ENCODE measurements at places on chromosomes 5 and 9.

- DNase-seq: no peak
Observed at GRCh38 chr5:94181895-94182294, 436.5 kb downstream of the KIAA0825 start.

- no peak for DNase-seq
Observed at GRCh38 chr5:14665101-14665822, 744 bp downstream of the OTULIN start.

- DNase-seq: no peak
Observed at GRCh38 chr5:73154208-73155006, 18.6 kb upstream of the TMEM174 start.

- no peak for DNase-seq
Observed at GRCh38 chr5:138263581-138263980, 10.8 kb downstream of the GFRA3 start.

DNA sequence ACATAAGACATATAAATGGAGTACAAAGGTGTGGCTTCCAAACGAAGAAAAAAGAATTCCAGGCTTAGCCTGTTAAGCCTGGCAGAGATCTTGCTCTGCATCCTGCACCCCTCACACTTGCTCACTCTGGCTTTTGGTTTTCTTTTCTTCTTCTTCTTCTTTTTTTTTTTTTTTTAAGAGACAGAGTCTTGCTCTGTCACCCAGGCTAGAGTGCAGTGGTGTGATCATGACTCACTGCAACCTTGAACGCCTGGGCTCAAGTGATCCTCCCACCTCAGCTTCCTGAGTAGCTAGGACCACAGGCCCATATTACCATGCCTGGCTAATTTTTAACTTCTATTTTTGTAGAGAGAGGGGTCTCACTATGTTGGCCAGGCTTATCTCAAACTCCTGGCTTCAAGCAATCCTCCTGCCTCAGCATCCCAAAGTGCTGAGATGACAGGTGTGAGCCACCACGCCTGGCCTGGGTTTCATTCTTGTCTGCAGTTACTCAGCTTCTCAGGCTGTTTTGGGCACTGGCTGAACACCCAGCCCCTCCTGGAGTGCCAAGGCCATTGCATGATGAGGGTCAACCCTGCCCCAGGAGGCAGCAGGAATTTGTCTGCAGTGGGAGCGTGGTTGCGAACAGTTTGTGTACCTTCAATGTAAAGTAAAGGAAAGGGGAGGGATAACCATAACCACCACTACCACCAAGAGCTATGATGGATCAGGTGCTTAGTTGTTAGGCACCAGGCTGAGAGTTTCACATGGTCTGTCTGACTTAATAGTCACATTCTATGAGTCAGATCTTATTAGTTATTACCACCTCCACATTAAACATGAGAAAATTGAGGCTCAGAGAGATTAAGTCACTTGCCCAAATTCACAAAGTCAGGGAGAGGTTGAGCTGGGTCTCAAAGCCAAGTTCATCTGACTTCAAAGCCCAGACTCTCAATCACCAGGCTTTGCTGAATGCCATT lies 219.2 kb upstream of the PANK3 start:
- no peak for DNase-seq

DNA sequence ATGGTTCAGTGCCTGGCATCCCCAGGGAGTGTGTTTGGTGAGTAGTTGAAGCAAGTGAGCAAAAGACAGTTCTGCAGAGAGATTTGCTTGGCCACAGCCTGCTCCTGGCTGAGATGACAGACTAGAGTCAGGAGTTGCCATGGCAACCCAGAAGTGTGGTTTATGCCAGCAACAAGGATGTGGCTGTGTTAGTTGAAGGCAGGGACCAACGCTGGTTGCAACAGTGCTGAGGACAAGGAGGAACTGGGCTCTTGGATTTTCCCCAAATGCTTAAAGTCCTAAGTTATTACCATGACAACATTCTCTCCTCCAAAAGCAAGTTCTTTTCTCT lies 2.7 kb downstream of the NXNL2 start:
- peak; percentile 91 for DNase-seq

DNA sequence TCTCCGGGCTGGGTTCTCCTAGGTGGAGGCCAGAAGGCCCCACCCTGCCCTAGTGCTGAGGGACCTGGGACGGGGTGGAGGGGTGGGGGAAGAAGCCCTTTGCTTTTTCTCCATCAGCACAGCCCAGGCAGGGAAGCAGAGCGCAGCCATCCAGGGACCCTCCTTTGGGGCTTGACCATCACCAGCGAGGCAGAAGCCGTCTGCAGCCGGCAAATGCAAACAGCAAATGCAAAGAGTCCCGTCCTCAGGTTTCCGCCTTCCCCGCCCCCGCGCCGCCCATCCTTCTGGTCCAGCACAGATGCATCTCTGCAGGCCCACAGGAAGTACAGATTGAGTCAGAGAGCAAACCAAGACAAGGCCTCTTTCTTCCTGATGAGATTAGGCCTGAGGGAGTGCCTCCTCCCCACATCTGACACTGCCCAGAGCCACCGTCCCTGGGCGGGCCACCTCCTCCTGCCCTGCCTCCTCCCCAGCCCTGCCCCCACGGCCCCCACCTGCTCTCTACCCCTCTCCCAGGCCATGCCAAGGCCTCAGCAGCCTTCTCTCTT lies 23.4 kb downstream of the CORO2A start:
- DNase-seq: no peak

DNA sequence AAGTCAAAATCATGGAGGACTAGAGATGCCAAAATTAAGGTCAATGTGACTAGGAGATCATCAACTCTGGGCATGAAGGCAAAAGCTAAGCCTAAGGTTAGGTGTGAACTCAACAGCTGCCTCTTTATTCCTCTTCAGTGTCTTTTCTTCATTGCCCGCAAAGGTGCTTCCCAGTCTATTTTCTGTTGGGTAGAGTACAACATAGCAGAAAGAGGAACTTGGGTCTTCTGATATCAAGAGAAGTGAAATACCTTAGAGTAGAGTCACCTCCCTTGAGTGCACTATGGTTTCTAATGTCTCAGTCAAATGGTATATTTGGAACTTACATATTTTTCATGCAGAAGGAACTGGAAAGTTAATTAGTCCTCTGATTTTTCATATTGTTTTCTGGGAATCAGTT lies 122.5 kb upstream of the GRIN3A start:
- DNase-seq: no peak

DNA sequence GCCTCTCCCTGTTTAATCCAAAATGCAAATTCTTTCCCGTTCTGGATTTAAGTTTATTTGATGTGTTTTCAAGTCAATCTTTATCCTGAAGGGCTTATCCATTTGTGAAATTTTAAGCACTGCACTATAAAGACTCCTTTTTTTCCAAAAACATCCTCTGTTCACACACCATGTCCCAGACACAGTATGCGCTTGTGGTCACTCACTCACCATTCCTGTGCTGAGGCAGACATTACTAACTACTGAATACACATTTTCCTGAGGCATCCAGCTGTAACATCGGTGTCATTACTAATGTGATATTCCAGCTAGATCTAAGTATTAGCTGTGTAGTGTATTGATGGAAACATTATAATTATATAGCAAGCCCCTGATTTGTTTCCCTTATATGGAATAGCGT lies 298.4 kb downstream of the KCTD16 start:
- DNase-seq: peak; percentile 18

- DNase-seq: peak; percentile 26
Observed at GRCh38 chr5:10333154-10334006, 20.1 kb upstream of the MARCHF6 start.

- DNase-seq: peak; percentile 83
Observed at GRCh38 chr9:112535301-112535700, 48.7 kb downstream of the KIAA1958 start.

DNA sequence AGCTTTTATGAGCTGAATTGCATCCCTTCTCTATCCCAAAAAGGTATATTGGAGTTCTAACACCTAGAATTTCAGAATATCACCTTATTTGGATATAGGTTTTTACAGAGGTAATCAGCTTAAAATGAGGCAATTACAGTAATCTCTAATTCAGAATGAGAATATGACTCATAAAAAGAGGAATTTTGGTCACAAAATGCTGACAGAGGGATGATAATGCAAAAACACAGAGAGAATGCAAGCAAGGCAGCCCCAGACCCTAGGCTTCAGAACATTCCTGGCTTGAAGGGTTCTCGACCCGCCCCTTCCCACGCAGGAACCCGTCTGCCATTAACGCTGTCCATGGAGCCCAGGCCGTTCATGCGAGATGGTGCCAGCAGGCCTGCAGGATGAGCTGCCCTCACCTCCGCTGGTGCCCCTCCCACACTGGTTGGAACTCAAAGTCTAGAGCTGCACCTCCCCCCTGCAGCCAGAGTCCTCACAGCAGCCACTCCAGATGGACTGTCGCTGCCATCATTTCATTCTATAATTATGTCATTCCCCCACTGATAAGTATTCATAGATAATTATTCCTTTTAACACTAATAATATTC lies 1173.4 kb upstream of the ACO1 start:
- no peak for DNase-seq

DNA sequence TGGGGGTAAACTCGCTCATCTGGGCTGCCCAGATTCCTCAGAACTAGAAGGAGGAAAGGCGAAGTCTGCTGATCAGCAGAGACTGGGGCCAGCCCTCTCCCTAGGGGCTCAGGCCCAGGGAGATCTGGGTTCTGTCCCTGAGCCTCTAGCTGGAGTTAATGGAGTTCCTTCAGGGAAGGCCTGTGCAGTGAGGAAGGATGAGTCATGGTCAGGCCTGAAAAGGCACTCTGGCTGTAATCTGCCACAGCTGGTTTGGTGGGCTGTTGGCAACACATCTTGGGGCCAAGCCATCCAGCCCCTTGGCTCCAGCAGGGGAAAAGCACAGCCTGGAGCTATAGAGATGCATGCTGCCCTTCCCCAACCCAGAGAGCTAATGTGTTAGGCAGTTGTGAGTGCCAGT lies 459.6 kb downstream of the PRELID2 start:
- DNase-seq: no peak

GRCh38 chr5:112385566-112385965 lies 33.5 kb downstream of the EPB41L4A start:
- no peak for DNase-seq

DNA sequence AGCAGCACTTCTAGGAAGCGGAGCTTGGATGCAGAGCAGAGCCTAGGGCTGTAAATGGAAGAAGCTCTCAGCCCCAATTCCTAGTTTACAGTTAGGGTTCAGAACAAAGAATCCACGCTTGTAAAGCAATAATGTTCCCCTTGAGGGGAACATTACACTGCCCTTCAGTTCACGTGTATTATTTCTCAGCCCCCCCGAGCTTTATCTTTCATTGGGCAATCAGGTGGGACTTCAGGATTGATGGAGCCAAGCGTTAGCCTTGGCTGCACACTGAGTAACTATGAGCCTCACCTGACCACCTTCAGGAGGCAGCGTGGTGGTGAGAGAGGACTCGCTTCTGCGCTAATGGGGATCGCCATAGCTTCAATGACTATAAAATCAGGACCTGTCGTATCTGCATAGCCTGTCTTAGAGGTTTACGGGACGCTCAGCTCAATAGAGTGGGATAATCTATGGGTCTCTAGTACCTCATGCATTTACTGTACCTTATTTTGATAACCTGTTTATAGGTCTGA lies 157.0 kb upstream of the RASEF start:
- DNase-seq: no peak

DNA sequence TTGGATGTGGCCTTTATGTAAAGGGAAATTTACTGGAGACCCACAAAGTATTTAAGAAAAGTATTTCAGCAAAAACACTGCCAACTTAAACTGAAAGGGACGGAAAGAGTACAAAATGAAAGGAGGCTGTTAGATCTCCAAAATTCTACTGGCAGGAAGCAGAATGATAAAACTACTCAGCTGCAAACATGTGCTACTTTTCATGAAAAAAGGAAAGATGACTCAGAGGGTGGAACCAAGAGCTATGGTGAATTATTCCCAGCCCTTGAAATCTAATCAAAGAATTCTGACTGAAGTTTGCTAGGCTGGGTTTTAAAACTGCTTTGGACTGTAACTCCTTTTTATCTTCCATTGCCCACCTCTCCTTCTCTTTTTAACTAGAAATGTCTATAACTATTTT lies 58.6 kb upstream of the ZBED3 start:
- DNase-seq: peak; percentile 54

DNA sequence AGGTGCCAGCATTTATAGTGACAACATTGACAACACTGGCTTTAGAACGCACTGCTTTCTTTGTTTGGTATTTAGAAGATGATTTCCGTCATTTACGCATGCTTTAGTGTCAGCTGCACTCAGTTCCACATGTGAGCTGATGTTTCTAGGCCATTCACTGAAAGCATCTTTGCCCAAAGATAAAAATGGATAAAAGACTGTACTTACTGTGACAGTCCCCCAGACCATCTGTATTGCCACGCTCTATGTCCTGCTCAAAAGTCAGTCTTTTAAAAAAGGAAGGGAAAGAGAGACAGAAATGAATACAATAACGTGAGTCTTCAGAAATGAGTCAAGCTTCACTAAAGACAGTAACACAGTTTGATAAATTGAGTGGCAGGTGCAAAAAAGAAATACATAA lies 99.3 kb downstream of the SEMA6A start:
- DNase-seq: no peak

- DNase-seq: peak; percentile 86
Observed at GRCh38 chr9:136551401-136552116, 5.7 kb upstream of the NOTCH1 start.

DNA sequence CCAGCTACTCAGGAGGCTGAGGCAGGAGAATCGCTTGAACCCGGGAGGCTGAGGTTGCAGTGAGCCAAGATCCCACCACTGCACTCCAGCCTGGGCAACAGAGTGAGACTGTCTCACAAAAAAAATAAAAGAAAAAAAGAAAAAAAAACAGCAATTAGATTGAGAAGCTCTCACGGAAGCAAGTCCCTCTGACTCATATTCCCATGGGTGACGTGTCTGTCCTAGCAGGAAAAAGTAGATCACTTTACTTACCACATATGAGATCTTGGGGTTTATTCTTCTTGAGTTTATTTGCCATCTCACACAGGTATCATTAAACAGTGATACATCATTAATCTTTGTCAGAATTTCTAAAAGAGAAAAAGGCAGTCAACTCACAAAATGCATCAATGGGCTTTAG lies 62.6 kb downstream of the SUSD1 start:
- peak; percentile 86 for DNase-seq

GRCh38 chr5:81428861-81429260 lies 34.9 kb upstream of the ACOT12 start:
- DNase-seq: no peak

GRCh38 chr9:14813336-14814248 lies 91.1 kb upstream of the CER1 start:
- peak; percentile 72 for DNase-seq

DNA sequence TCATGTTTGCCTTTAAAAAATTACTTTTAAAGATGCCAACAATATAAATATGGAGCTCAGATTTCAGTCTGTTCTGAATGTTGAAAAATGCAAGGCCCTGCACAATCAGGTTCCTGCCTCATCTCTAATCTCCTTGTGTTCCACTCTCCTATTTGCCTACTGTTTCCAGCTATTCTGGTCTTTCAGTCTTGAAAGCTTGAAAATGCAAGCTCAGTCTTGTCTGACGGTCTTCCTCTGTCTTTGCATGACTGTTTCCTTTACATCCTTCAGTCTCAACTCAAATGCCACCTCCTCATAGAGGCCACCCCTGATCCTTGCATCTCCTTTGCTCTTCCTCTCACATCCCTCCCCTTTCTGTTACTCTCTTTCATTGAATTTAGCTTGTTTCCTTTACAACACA lies 354.9 kb downstream of the KIF4B start:
- DNase-seq: no peak
